ENCODE measurements at places on chromosomes 11 and 22.
A peak's percentile ranks its signal among the peaks of the same experiment; 100 is the strongest.

DNA sequence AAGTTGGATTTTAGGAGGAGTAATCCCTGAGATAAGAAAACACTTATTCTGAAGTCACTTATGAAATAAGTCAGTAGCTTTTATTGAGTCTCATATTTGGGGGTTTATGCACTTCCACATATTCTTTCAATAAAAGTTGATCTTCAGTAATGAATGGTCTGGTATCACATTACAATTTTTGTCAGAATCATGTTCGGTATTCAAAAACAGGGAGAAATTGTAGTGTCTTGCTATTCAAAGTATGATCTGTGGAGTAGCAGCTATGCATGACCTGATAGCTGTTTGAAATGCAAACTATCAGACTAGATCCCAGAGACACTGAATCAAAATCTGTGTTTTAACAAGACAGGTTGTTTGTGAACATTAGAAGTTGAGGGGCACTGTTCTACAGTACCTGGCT lies 857.6 kb downstream of the METTL15 start:
- no peak for DNase-seq

DNA sequence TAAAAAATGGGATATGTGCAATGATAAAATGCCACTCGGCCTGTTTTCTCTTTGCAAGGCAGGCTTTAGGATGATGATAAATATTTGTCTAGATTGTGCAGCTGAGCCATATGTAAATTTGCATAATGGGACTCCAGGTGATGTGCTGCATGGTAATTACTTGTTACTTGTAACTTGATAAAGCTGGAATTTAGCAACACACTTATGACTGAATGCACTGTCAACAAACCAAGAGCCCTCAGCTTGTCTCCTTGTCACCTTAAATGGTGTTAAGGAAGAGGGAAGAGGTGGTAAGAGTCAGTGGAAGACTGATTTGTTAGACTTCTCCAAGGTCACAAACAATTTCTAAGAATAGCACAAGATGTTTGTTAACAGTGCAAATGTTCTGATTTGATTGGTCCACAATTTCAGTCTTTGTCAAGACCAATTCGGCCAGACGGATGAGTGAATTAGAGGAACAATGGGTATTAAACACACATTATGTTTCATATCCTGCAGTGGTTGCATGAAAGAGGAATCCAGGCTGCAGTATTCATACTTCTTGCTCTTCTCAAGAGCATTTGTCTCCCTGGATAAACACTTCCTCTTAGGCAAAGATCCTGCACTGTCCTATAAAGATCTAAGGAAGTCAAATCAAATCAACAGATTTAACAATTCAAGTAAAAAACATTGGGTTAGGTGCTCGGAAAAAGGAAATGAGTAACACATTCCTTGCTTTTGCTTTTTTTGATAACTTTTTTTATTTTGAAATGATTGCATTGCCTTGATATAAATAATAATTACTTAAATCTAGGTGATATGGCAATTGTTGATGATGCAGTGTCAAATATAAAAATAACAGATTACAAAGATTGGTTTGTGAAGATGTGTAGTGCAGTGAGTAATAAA lies 448.3 kb upstream of the DDI1 start:
- DNase-seq = no peak

GRCh38 chr11:134512061-134512460 lies 100.0 kb upstream of the B3GAT1 start:
- DNase-seq = no peak

- no peak for DNase-seq
Measured at GRCh38 chr11:30159546-30159945, 71.3 kb upstream of the FSHB start.

GRCh38 chr11:13262096-13262495 lies 15.5 kb upstream of the BMAL1 start:
- no peak for DNase-seq

DNA sequence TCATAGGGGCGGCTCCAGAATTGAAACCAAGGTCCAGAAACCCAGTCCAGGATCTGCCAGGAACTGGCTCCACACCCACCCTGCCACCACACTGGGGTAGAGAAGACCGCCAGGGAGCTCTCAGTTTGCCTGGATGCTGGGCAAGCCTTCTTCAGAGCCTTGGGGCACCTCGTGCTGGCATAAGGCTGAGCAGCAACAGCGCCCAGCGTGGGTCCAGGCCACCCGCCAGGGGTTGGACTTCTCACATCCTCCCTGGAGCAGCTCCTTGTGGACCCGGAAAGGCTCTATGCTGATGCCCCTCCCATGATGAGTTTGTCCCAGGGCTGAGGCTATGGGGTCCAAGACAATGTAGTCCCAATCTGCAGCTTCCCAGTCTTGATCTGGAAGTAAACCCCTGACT lies 29.7 kb downstream of the ALX4 start:
- DNase-seq = no peak

GRCh38 chr11:77884186-77884828 lies 63.4 kb downstream of the AAMDC start:
- DNase-seq = no peak

GRCh38 chr11:44229098-44229497 lies 80.8 kb downstream of the ALX4 start:
- no peak for DNase-seq

DNA sequence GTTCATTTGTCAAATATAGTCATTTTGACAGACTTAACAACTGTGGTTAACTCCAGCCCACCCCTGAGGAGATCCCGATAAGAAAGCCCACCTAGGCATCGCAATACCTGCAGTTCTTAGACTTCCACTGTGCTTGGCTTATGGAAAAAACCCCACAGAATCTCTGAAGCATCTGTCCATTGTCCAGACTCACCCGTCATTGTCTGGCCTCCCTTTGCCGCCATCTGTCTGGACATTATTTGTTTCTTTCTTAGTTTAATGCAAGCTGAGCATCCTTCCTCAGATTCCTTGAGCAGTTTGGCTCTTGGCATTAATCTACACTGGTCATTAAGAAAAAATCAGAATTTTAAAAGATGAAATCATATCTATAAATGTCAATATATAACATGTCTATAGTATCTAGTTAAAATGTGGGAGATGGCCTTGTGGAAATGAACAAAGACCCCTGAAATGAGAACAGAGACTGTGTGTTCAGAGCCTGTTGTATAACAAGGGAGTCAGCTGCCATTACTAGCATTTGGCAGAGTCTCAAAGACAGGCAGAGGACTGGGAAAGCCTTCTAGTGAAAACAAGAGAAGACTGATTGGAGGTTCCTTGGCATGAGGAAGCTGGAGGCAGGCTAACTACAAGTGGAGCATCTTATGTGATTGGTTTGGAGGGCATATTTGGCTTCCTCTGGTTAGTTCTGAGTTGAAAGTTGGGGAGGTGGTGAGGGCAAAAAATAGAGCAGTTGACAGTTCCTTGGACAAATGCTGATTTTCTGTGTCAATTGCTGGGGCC lies 80.4 kb downstream of the SPON1 start:
- DNase-seq = no peak

- no peak for DNase-seq
Measured at GRCh38 chr11:31802609-31802989, 8.5 kb downstream of the PAX6 start.

GRCh38 chr22:38831166-38831945 lies 12.5 kb downstream of the NPTXR start:
- no peak for DNase-seq

- no peak for DNase-seq
Measured at GRCh38 chr22:46588279-46589140, 31.7 kb upstream of the GRAMD4 start.

- DNase-seq = no peak
Measured at GRCh38 chr11:35911616-35912165, 32.2 kb upstream of the LDLRAD3 start.

DNA sequence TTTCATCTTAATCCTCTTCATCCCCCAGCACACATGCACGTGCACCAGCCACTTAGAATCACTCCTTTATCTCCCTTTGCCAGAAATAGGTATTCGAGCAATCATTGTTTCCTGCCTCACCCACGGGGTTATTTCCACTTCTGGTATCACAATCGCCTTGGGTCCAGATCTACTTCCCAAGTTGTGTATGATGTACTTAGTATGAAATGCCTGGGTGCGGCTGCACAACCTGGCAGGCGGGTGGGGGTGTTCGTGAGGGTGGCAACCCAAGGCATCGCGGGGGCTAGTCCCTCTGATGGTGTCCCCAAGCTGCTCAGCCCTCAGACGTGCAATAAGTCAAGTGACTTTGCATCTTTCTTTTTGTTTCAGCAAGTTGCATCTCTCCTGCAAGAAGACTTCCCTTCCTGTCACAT lies 475.6 kb downstream of the MIAT start:
- DNase-seq = no peak

- DNase-seq = peak; percentile 92
Measured at GRCh38 chr22:26483439-26484359, at the start of the genes HPS4 and SRRD. TSS of gene HPS4 (minus strand) at chr22:26483783. CDS start at chr22:26481762, 2,021 bp downstream. TSS of gene SRRD (plus strand) at chr22:26483877. CDS start at chr22:26483891, 14 bp downstream.

GRCh38 chr11:9955391-9955790 lies 291.5 kb downstream of the SWAP70 start:
- no peak for DNase-seq

DNA sequence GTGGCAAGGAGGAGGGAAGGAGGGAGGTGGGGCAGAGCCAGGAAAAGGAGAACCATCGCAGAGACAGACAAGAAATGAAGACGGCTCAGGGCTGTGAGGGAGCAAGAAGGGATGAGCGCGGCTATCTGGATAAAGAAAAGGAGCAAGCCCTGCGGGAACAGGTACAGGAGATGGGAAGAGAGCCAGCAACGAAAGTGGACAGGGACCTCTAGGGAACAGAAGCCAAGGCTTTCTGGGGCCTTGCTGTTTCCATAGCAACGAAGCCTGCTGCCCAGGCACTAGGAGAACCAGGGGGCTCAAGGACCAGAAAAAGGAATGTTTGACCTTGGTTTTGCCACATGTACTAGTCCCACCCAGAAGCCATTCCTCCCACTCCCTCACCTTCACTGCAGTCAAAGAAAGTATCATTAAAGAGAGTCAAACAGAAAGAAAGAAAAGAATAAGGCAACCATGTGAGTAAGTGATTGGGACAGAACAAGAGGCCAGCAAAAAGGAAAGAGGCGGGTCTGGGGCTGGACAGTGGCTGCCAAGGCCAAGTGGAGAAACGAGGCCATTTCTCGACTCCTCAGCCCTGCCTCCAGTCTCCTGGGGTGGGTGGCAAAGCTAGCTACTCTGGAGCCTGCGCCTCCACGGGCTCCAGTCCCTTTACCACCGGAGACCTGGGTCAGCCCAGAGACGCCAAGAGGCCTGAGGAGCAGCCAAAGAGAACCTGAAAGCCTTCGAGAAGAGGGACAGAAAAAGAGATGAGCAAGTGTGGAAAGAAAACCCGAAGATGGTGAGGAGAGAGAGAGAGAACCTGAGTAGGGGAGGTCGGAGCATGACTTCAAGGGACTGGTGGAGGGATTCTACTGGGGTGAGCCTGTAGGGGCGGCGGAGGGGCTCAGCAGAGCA lies 35.1 kb downstream of the NRXN2 start:
- DNase-seq = no peak

GRCh38 chr11:103465555-103466140 lies 356.4 kb downstream of the DYNC2H1 start:
- no peak for DNase-seq

- no peak for DNase-seq
Measured at GRCh38 chr11:40291741-40292140, 1167.7 kb downstream of the LRRC4C start.

- DNase-seq = no peak
Measured at GRCh38 chr22:39621826-39622225, 51.3 kb downstream of the CACNA1I start.

- DNase-seq = no peak
Measured at GRCh38 chr11:6431861-6432260, 8.9 kb downstream of the HPX start.

GRCh38 chr11:69601011-69601975 lies 39.7 kb upstream of the CCND1 start:
- no peak for DNase-seq

DNA sequence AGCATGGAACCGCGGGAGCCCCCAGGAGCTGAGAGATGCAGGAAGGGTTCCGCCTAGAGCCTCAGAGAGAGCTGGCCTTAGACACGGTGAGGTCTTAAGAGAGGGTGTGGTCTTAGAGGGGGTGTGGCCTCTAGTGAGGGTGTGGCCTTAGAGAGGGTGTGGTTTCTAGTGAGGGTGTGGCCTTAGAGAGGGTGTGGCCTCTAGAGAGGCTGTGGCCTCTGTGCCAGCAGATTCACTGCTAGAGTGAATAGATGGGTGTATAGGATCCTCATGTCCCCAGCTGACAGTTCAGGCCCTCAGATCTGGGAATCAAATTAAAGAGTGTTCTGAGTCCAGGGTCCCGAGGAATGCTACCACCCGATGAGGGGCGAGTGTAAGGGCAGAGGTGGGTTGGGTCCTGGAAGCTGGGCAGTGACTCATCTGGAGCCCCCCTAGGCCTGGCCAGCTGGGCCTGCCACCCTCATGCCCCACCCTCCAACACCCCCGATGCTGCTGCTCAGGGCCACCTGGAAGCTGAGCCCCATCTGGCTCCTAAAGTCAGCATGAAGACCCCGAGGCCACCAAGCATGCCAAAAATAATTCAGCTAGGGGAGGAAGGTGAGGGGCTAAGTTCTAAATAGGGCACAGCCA lies 49.5 kb downstream of the IGF2 start:
- peak; percentile 61 for DNase-seq

DNA sequence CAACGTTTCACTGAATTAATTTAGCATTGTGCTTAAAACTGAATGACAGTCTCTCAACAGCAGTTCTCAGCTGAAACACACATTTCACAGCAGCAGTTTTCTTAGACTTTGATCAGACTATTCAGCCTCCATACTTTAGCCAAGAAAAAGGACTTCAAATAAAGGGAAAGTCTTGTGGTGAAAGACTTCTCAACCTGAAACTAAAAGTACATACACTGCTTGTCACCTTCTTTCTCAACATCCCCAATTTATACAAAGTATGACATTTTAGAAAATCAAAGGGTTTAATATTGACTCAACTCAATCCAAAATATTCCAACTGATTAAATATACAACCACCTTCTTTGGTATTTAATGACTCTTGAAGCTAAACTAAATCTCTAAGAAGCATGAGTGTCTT lies 419.0 kb downstream of the LRRC4C start:
- no peak for DNase-seq

- peak; percentile 36 for DNase-seq
Measured at GRCh38 chr11:2399488-2400068, 972 bp upstream of the TSSC4 start.

Measured in activated CD8-positive, alpha-beta T cell treated with anti-CD3 and anti-CD28 coated beads for 36 hours (primary cell).